Right atrium auricular region (tissue), 2 donors: ENCODE measurements at places on chromosomes 12 and 14. TPM values are rescaled to one million over a fixed set of nuclear protein-coding genes. Genes with fewer than 3 reads are reported as not detected.

- DNase-seq = no peak
Observed at GRCh38 chr14:51978681-51979085, 10.7 kb upstream of the RTRAF start.

RNASE13 gene
- not detected for total RNA-seq

DNA sequence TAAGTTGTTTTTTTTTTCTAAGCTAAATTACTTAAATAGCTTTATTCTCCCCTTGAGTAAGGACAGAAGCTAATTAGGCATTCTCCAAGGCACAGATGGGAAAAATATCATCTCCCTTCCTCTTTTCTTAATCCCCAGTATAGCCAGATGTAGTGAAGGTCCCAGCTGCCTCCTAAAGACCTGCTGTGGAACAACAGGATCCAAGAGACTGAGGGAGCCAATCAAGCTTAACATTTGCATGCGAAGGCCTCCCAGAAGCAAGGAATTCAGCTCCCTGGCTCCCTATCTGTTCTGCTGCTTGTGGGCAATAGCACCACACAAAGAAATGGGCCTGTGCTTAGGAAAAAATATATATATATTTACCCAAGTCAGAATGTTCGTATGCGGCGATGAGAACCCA, 255.2 kb downstream of the SYT1 start:
- no peak for DNase-seq

GRCh38 chr12:96402061-96402460, 1.8 kb upstream of the CDK17 start:
- DNase-seq = no peak

LMNTD1 gene
- total RNA-seq = 1.0 TPM

DNA sequence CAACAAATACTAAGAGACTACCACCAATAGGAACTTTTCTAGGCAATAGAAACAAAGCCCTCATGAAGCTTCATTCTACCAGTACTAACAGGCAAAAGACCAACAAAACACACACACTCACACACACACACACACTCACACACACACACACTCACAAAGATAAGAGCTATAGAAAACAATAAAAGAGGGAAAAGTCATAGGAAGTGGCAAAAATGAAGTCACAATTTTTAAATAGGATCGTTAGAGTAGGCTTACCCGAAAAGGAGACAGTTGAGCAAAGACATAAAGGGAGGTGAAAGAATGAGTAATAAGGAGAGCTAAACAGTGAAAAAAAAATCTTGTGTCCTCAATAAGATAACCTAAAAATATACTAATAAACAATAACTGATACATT, 66.5 kb downstream of the C2CD5 start:
- DNase-seq = no peak

- DNase-seq = no peak
Observed at GRCh38 chr12:56884421-56884820, 49.8 kb downstream of the SDR9C7 start.

- DNase-seq = no peak
Observed at GRCh38 chr12:13093848-13094220, 9.6 kb downstream of the GSG1 start.

ERP27 gene
- total RNA-seq = 0.70 TPM

MYF5 gene
- total RNA-seq = not detected

GRCh38 chr12:19223018-19223417, 93.5 kb downstream of the PLEKHA5 start:
- no peak for DNase-seq

DNA sequence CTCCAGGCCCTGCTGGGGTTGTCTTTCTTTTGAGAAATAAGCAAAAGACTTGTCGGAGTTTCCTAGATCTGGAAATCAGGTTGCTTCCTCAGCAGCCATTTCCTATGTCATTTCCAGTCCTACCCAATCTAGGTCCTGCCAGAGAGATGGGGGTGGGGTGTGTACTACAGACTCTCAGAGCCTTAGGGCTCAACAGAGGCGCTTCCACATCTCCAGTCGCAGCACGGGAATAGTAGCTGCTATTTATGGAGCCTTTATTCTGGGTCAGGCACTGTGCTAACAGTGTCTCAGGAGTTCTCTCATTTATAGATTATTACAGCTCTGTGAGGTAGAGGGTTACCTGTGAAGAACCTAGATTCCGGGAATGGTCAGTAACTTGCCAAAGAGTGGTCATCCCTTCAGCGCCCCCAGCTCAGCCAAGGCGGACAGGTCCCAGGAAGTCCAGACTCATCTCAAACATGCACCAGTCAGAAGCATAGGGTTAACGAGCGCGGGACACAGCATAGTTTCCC, 21.9 kb downstream of the DHRS2 start:
- no peak for DNase-seq

DNAH10 gene
- 0.11 TPM for total RNA-seq

FAM181A gene
- total RNA-seq = not detected

DNA sequence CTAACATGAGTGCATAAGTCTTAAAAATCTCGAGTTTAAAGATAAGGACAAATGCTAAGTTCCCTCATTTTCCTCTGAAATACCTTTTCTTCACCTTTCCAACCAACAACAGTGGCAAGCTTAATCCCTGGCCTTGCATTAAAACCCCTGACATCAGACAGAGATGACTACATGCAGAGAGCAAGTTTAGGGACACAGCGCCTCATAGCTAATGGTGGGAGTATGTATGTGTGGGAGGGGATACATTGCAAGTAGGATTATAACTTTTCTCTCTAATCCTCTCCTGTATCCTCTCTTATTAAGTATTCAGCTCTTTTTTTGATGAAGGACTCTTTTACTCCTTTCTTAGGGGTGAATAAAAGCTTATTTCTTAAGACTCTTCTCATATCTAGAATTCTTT, 547.1 kb downstream of the CCER1 start:
- no peak for DNase-seq

LRRC10 gene
- 32.4 TPM for total RNA-seq

- no peak for DNase-seq
Observed at GRCh38 chr12:32891956-32892355, 4.6 kb downstream of the PKP2 start.

DNA sequence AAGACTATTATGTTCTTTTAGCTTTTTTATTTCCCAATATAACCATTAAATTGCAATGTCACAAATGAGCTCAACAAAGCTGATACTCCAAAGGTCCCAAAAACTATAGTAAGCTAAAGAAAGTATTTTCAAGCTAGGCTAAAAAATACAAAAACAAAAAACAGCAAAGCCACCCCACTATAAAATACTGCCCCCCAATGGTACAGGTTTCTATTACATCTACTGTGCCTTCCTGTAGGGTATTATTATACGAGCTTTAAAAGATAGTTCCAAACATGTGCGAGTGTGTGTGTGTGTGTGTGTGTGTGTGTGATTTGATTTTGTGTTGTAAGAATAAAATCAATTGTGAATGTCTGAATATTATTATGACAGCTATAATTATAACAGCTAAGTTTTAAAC, 1.1 kb downstream of the IFNG start:
- DNase-seq = no peak

DNA sequence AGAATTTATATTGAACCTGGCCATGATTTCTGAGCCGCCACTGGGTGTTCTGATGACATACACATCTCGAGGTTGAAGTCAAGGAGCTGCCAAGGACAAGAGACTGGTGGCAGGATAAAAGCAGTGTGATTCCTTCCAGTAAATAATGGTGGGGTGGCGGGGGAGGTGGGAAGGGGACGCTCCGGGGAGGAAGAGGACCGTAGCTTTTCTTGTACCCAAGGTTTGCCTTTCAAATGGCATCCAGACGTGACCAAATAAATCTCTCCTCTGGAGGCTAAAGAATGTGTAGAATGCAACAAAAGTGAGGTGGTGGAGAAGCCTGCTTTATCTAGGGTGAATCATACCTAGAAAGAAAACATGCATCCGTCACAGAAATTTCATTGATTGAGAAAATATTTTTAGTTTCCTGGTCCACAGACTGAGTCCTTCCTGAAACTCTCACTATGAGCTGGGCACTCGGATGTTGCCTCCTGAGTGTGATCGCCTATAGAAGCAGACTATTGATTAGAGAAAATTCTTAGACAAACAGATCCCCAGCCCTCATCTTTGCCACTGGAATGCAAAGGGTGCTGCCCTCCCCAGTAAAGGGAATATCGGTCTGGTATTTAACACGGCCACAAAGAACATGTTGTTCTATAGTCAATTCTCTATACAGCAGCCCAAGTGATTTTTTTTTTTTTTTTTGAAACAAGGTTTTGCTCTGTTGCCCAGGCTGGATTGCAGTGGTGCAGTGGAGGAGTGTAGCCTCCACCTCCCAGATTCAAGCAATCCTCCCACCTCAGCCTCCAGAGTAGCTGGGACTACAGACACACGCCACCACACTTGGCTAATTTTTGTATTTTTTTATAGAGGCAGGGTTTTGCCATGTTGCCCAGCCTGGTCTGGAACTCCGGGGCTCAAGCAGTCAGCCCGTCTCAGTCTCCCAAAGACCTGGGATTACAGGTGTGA, 112.1 kb downstream of the DPF3 start:
- DNase-seq = peak; percentile 21

SIX1 gene
- total RNA-seq = not detected

DNA sequence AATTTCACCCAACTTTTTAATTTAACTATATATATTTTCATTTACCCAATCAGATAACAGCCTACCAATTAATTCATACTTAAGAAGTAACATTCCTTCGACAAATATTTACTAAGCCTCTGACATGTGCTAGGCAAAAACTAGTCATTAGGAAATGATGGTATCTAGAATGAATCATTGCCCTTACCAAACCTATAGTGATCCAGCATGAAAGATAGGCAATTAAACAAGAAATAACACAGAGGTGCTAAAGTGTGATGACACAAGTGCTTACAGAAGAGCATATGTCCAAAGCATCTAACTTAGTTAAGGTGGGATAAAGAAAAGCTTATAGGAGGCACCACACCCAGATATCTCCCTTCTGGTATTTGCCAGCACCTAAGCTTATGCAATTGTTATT, 166.5 kb upstream of the RASSF8 start:
- no peak for DNase-seq

DNA sequence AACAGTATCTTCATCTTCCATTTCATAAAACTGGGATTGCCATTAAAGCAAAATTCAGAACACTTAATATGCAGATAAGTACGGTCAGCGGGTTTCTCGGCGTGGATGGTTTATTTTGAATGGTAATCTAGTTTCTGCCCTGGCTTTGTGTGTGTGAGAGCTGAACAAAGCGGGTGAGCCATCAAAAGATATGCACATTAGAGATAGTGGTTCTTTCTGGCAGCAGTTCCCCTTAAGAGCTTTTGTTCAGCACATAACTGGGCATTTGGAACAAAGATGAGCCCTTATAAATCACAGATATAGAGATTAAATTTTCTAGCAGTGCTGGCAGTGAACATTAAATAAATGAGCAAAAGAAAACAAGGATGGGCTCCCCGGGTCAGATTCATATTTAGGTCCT, 207.5 kb downstream of the CALM1 start:
- DNase-seq = no peak

EML5 gene
- total RNA-seq = 0.11 TPM

DNA sequence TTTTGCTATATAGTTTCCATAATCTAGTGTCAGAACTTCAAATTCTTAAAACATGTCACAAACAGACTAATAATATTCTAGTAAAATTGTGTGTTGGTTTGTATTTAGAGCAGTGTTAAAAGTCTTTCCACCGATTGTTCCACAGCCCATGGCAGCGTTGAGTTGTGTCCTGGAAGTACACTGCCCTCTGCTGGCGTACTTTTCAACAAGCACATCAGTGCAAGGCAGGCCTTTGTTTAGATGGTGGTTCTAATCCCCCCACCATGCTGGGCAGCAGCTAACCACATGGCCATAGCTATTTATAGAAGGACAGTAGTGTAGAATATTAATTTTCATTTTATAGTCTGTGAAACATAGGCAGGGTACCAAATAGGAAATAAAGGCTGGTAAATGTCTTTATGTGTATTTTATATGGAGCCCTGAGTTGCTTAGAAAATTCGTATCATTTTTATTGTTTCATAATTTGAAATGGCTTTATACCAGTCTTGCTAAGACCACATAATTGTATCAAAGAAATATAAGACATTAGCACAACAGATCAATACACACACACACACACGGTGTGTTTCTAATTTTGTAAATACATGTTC, 235.4 kb downstream of the SEC23A start:
- DNase-seq = peak; percentile 79

DNA sequence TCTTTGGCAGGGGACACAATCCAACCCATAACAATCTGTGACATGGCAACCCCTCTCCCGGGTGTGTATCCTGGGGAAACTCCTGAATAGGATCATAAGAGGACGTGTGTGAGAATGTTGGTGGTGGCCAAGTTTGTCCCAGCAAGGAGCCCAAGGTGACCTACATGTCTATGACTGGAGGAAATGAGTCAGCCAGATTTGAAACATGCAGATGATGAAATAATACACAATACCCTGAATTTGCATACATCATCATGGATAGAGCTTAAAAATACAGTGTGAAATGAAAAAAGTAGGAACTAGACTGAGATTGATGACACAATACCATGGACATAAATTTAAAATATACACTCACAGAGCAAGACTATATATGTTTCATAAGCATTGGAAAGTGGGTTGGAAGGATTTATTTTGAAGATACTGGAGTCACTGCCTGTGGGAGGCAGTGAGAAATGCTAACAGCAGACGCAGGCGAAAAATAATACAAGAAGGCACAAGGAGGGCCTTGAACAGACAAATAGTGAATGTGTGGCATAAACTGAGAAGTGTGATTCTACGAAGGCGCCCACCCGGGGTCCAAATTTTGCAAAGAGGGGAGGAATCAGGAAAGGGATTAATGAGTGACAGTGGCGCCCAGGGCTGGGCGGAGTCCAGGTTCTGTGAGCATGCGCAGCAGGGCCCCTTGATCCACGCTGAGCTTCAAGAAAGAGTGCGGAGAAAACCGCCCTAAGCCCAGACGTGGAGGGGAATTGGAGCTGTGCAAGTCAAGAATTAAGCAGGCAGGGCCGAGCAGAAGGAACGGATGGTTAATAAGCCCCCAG, 7.0 kb upstream of the MAP1LC3B2 start:
- DNase-seq = no peak

LYZ gene
- total RNA-seq = 10.8 TPM

GRCh38 chr14:79186523-79186922, 1016.4 kb downstream of the NRXN3 start:
- no peak for DNase-seq

DNA sequence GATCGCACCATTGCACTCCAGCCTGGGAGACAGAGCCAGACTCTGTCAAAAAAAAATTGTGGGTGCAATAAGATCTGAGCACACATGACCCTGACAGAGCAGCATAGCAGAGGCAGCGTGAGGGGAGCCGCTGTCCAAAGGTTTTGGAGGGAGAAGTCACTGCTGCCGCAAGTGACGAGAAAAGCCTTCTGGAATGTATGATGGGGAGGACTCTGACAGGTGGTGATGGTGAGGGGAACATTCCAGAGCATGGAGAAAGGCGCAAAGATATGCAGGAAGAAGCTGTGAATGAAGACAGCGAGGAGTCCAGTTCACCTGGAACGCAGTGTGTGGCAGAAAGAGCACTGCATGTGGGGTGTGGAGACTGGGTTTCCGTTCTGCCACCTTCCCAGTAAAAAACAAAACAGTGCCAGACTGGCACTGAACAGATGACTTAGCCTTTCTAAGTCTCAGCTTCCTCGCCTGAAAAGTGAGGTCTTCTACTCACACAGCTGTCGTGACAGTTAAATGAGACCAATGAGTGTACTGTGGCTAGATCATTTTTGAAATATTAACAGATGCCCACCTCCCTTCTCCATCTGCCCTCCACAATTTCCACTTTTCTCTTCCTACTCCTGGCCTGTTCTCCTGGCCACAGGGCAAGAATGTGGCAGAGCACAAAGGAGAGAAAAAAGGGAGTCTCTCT, 53.4 kb upstream of the PTHLH start:
- DNase-seq = no peak

- DNase-seq = no peak
Observed at GRCh38 chr14:24092110-24092504, 2.0 kb upstream of the PCK2 start.

- no peak for DNase-seq
Observed at GRCh38 chr12:57905812-57906475, 35.4 kb upstream of the ATP23 start.
